ENCODE measurements at places on chromosomes 7 and 10.

DNA sequence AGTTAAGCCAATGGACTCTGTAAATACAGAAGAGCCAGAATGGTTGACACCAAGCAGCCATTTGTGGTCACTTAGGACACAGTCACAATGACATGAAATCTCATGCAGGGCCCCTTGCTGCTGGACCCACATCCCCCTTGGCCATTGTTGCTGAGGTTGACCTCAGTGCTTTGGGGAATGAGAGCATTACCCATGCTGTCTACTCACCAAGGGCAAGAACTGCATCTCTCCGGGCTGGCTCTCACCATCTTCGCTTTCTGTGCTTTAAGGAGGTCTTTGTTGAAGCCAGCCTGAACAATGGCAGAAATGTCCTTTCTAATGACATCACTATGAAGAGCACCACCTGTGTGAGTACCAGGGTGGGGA, 30.1 kb upstream of the ZNF488 start:
- DNase-seq, result no peak

DNA sequence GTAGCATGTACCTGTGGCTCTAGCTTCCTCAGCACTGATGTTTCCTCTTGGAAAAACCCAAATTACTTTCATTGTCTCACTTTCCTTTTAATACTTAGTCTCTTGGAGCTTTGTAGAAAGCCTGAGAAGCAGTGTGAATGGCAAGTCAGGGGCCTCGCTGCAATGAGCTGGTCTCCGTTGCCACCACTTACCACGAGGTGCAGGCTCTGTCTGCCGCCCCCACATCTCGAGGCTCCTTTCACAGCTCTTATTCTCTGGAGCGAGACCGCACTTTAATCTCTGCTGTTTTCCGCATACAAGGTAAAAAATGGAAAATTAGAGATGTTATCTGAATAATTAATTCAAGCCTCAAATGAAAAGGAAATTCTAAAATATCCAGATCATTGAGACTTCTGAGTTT, 186.2 kb downstream of the HECW1 start:
- no peak for DNase-seq

DNA sequence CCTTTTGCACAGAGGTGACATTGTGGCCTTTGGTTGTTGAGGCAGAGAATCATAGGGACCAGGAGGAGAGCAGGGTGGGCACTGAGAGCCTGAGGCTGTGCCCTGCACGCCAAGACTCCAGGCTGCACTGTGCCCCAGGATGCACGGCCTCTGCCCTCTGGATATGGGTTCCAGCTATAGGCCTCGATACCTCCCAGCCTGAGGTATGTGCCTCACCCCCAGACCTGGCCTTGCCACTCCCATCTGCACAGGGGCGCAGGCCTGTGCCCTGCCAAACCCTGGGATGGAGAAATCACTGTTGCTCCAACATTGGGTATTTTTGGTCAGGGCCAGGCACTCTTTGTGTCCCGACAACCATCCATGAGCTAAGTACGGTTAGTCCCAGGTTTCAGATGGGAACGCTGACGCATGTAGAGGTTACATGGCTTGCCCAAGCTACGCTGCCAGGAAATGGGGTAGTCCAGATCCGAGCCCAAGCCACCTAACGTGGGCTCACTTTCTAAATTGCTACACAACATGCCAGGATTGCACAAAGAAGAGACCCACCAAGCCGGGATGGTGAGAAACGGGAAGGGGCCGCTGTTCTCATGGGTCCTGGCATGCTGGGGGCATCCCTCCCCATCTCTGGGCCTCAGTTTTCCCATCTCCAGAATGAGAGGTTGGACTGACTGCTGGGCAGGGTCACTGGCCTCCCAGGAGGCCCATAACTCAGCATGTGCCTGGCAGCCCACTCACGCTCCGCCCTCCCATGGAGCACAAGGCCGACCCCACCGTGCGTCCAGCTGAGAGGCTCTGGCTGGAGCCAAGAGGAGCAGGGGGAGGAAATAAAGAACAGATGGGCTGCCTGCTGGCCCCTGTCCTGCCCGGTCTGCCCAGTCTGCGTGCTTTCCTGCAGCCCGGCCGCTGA, 44.2 kb downstream of the ZCCHC24 start:
- DNase-seq, result peak; percentile 87

GRCh38 chr10:132579027-132579859, 41.7 kb downstream of the INPP5A start:
- DNase-seq, result no peak

DNA sequence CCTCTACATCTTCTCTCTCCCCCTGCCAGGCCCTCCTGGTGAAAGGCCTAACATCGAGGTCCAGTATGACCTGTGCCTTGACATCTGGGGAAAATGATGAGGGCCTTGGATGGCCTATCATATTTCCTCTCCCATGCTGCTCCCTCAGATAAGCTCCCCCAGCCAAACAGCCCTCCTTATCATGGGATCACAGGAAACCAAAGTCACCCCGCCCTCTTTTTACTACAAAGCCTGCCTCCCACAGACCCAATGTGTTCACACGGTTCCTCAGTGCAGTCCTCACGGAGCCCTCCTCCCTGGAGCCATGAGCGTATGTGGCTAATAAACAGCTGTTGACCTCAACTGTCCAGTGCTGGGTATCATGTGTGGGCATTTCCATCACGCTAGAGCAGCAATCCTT, 32.0 kb downstream of the C10orf90 start:
- no peak for DNase-seq

- peak; percentile 60 for DNase-seq
Measured at GRCh38 chr10:71378336-71379117, 18.2 kb upstream of the CDH23 start.

Measured in GM23248 (cell line).